IPS DF 19.7 (cell line): ENCODE measurements at places on chromosomes 12 and 14.

GRCh38 chr12:76976777-76977382 lies 88.5 kb downstream of the E2F7 start:
- DNase-seq: no peak

- DNase-seq: no peak
Measured at GRCh38 chr12:65609359-65609771, 214.9 kb upstream of the HMGA2 start.

- no peak for DNase-seq
Measured at GRCh38 chr12:29273178-29273843, 107.7 kb downstream of the ERGIC2 start.

DNA sequence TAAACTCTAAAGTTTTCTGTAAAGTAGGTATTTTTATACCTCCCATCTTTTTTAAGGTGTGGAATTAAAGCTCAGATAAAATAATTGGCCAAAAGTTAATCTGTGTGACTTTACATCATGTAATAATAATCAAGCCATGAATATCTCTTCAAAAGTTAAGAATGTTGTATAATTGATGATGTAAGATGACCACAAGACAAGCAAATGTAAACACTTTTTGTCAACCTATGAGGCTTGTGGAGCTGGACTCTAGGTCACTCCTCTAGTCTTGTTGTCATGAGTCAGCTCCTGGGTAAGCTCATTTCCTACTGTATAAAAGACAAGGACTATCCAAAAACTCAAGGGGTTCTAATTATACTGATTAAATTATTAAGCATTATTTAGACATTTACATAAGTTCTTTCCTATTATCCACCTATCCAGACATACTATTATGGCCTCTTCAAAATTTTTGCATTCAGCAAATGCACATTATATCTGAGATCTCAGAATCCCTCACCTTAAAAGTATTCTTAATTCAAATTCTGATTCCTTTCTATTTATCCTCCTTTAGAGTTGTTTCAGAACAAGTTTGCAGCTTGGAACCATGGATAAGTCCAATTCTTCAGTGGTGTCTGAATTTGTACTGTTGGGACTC lies at the start of gene OR4K5:
Gene OR4K5 (plus strand): TSS at position 587 of the 637 bp plus-strand sequence. CDS start 0 bp downstream, at position 587.
- no peak for DNase-seq

DNA sequence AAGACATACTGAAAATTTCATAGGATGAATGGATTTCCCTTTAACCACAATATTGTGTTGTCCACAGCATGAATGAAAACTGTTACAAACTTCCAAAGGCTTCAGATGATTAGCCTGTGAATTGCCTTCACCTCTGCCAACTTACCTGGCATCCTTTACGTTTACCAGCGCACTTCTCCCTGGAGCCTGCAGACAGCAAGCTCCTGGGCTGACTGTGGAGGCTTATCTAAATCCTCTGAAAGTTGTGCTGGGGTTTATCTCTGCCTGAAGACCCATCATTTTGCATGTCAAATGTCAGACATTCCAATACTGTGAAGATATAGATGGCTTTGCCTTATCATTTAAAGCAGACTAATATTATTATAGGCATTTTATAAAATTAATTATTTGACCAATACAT lies 403.0 kb downstream of the SYT1 start:
- no peak for DNase-seq

GRCh38 chr14:55071870-55072640 lies 20.6 kb downstream of the MAPK1IP1L start:
- no peak for DNase-seq

GRCh38 chr12:120037851-120038250 lies 48.8 kb downstream of the BICDL1 start:
- no peak for DNase-seq

- DNase-seq: no peak
Measured at GRCh38 chr14:32590157-32590556, 261.1 kb downstream of the AKAP6 start.
